ENCODE measurements at places on chromosomes 6 and 20.
A peak's percentile ranks its signal among the peaks of the same experiment; 100 is the strongest.

GRCh38 chr20:39785252-39785917, 823.2 kb downstream of the DHX35 start:
- peak; percentile 33 for DNase-seq

GRCh38 chr6:168052291-168052891, 26.6 kb downstream of the FRMD1 start:
- DNase-seq, result no peak

DNA sequence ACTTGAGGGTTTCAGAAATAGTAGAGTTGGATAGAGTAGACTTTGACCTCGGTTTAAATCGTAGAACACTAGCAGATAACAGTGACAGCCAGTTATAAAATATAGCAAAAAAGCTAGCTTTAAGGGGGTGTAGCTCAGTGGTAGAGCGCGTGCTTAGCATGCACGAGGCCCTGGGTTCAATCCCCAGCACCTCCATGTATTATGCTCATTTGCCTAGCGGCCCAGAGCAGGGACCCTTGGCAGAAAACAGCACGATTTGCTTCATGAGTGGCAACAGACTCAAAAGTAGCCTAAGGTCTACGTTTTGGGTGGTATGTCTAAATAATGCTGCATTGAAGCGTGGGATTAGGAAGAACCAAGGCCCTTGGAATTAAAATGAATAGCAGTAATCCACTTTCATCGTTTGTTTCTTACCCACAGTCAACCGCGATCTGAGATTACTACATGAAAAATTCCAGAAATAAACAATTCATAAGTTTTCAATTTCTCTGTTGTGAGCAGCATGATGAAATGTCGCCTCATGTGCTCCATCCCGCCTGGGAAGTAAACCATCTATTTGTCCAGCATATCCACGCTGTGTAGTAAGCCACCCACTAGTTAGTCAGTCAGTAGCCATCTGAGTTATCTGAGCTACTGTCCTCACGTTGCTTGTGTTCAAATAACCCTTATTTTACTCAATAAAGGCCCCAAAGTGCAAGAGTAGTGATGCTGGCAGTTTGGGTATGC, 184.9 kb downstream of the GPX5 start:
- no peak for DNase-seq

- no peak for DNase-seq
Measured at GRCh38 chr20:40728470-40728869, 39.4 kb upstream of the MAFB start.

DNA sequence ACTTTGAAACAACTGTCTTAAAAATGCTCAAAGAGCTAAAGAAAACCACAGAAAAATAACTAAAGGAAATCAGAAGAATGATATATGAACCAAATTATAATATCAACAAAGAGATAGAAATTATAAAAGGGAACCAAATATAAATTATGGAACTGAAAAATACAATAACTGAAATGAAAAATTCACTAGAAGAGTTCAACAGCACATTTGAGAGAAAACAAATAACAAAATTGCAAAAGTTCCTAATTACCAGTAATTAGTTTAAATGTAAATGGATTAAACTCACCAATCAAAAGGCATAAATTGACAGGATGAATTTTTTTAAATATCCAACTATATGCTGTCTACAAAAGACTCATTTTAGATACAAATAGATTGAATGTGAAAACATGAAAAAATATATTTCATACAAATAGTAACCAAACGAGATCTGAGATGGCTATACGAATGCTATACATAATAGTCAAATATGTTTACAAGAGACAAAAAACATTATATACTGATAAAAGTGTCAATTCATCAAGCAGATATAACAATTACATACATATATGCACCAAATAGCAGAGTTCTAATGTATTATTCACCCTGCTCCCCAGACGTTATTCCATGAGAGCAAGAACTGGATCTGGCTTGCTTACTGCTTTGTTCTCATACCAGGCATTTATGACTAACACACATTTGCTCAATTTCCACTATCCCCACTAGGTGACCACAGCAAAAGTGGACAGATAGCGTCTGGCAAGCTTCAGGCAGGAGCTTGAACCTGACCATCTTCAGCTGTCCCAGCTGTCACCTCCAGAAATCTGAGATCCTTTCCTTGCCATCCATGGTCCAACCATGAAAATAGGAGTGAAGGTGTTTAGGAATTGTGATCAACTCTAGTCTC, 72.4 kb upstream of the SIRPA start:
- no peak for DNase-seq

DNA sequence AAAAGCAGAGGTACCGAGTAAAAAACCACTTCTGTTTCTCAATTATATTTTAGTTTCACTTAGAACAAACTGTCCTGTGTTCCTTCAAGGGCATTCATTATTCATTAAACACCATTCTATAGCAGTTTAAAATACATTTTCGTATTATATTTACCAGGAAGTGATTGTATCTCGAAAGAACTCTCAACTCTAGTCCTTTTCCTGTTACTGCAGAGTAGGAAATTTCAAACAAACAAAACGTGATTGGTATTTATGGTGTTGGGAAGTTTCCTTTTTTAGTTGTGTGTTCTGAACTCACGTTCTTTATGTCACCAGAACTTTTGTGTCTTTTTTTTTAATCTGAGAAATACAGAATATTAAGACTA, 139.5 kb upstream of the BTBD3 start:
- DNase-seq, result no peak

DNA sequence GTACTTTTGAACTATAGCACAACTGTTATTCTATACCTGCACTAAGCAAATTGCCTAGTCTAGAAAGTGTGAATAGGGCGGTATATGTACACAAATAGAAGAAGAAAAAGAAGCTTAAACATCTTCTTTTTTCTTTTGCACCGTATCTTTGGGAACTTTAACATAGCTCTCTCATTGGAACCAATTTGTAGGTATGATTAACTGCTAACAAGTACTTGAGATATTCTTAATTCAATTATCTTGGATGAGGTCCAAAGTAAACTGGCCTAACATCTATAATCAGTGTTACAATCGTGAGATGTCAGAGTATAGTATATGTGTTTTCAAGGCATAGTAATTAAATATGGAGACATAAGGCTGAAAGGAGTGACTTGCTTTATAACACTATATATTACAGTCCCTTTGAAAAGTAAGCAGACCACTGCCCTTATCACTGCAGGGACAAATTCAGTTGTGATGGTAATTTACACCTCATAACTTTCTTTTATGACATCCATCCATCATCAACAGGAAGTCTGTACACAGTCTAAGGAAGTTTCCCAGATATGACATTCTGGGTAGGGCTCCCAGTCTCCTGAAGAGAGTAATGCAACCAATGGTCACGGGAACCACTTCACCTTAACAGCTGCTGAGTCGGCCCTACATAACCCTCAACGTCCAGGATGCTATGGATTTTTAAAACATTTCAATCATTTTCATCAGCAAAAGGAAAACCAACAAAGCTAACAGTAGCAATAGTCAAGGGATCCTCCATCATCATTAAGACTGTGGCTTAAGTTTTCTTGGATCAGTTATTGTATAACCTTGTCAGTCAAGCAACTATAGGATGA, 37.6 kb downstream of the NKAIN2 start:
- no peak for DNase-seq
